ENCODE measurements at places on chromosomes 5 and 9.
A peak's percentile ranks its signal among the peaks of the same experiment; 100 is the strongest.

DNA sequence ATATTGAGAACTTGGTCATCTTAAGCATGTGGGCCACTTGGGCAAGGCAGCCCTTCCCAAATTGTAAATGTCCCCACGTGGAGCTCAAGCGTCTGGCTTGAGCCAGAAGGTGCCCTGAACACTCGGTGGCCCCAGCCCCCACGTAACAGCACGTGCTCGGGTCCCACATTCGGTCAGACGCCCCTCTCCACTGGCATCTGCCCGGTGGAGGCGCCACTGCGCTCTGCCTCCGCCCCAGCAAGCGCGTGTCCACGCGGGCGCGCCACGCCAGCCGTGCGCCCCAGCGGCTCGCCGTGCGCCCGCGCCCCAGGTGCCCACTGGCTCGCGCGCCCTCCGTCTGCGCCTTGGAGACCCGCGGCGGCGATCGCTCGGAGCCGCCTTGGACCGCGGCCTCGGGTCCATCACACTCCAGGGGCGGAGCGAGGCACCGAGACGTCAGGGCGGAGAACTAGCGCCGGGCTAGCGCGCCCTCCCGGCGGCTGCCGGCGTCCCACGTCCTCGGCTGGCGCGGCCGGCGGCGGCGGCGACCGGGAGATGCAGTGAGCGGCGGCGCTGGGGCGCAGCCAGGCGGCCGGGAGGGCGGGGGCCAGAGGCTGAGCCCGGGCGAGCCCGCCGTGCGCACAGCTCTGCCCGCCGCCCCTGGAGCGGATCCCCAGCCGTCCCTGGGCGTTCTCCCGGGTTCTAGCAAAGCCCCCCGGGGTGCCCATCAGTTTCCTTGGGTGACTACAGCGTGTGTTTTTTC is at the start of gene PALM2AKAP2:
PALM2AKAP2 (plus strand) TSS at position 488 of the 742 bp plus-strand sequence. CDS start 291 bp downstream, outside the sequence.
- DNase-seq, result peak; percentile 24

- DNase-seq, result no peak
These were observed 228.9 kb upstream of the MVB12B start for GRCh38 chr9:126097679-126098078.

DNA sequence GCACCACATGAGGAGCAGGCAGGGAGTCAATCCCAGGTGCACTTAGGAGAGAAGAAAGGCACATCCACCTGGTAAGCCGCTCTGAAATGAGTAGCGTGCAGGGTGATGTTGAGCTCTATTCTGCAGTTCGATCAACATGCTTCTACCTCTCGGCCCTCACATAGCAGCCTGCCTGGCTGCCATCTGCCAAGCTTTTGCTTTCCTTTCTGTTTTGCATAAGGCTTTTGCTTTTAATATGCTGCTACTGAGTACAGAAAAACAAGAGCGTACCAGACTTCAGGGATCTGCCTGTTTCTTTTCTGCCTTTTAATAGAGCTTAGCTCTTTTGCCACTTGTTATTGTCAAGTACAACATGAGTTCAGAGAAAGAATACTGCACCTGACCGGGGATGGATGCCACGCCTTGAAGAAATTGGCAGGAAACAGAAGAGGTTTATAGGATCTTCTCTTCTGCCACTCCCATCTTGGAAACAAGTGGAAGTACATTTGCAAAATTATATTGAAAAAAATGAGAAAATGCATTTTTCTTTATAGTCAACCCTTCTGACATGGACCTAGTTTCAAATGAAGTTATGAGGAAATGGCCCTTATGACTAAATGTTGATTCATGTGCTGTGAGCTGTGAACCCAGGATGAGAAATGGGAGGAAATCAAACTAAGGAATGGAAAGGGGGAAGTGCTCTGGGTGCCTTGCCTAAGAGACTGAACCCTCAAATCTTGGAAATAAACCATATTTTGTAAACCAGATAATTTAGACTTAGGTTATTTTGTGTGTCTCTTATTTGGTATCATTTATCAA is 4.0 kb upstream of the FCHO2 start:
- DNase-seq, result peak; percentile 59

- no peak for DNase-seq
These were observed 51.8 kb downstream of the SLC1A3 start for GRCh38 chr5:36658038-36658756.

DNA sequence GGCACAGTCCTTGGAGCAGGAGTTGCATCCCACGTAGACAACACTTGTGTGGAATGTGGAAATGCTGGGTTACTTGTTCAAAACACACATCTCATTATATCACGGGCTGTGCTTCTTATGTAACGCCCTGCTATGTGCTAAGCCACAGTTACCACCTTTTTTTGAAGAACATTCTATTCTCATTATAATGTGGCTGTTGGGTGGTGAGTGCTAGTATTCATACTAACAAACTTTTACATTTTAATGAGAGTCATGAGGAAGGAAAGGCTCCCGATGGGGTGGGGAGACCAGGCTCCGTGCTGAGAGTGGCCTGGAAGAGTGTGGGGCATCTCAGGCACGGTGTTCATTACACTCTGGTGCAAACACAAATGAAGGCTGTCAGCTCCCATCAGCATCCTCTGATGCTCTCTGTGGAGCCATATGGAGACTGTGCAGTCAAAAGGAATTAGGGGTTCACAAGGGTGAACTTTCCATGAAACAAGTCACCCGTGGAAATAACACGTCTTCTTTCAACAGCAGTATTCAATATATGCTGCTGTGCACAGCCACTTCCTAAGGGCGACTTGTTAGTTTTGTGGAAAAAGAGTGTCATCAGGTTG is 153.1 kb upstream of the RAPGEF1 start:
- DNase-seq, result no peak

DNA sequence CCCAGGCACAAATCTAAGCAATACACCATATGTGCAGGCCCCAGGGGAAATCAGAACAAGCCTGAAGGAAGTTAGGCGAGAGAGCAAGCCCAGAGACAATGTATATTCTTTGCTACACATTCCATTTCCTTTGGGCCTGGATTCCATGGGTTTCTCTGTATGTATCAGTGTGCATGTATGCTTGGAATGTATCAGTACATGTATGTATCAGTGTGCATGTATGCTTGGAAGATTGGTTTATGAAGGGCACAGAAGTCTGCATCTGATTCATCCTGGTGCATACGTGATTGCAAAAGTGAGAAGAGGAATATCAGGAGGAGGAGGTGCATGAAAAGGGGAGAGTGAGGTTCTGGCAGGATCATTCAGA is 232.6 kb upstream of the ANKRD55 start:
- DNase-seq, result no peak

- no peak for DNase-seq
These were observed 42.3 kb downstream of the RNF180 start for GRCh38 chr5:64207978-64208377.

DNA sequence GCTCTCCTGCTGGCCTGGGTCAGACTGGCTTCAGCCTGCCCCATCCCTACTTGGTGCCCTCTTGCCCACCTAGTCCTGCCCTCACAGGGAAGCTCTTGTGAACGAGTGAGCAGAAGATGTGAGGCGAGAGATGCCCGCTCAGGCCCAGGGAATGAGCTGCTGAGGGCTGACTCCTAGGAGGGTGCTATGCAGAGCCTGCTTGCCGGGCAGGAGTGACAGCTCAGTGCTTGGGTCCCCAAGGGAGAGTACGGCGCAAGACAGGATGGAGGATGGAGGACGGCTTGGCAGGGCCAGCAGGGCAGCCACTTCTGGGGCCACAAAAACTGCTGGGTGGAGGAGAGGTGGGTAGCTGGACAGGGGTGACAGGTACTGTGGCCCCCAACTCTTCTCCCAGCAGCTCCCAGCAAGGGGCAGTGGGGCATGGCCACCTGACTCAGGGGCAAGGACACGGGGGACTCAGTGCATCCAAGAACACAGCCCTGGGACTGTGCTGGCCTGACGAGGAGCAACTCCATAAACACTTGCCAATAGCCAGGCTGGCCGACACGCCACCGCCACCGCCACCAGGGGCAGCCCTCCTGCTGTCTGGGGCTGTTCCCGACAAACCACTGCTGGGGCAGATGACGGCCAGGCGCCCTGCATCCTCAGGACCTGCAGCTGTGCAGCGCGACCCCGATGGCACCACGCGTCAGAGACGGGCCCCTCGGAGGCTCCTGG is 55.6 kb upstream of the UBAC1 start:
- no peak for DNase-seq

DNA sequence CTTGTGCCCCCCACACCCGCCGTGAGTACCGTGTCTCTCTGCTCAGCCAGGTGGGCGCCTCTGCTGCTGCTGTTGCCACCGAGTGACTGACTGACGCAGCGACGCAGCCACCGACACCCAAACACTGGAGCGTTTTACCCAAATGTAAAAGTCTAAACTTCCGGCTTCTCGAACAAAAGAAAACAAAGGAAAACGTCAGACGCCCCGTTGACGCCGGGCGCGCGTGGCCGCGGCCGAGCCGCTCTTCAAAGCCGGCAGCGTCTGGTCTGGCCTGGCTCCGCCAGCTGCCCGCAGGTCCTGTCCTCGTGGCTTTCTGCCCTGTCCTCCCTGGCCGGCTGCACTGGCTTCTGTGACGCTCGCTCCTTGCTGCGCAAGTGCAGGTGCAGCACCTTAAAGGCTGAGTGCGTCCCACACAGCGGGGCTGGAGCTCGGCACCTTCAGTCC is 41.4 kb upstream of the CLPTM1L start:
- DNase-seq, result peak; percentile 18

DNA sequence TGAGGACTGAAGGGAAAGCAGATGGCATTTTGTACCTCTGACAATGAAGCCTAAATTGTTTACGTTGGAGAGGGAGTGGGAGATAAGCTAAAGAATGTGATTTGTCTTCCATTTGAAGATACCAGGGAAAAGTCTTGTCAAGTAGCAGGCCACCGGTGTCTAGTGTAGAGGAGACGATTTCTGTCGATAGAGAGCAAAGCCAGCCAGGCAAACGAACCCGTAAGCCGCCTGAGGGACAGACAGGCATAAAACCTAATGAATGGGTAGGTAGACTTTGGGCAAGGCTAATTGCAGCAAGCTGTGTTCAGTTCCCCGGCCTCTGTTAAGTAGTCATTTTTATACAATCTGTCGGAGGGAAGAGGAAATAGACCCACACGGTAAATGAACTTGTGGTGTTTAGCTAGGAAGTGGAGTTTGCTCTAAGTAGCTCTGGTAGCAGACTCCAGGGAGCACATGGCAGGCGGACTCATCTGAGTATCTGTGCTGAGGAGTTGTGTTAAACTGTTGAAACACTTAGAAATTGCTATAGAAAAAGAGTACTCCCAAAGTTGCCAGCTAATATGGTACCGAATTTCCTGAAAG is 28.8 kb downstream of the SMARCA2 start:
- DNase-seq, result no peak

GRCh38 chr9:110886832-110887231 is 151.4 kb downstream of the LPAR1 start:
- DNase-seq, result no peak

- no peak for DNase-seq
These were observed 279.6 kb upstream of the GRAMD2B start for GRCh38 chr5:126143622-126144021.

DNA sequence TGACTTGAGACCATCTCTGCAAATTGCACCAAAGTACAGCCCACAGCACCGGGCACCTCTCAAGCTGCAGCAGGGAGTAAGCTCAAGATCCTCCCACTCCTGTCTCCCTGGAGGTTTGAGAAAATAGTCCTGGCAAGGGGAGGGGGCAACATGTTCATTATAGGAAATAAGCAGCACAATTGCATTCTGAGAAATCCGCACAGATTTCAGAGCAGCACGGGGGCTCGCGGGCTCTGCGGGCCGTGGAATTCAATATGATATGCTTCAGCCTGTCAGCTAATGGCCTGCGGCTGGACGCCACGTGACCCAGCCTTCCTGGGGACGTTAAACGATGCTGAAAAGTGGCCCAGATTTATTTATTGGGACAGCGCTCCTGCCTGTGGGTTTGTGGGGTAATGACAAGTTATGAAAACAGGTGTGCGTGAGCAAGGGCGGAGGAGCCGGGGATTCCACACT is 156.4 kb downstream of the DAB2IP start:
- DNase-seq, result no peak

Measured in erythroblast (primary cell).